T follicular helper cell (primary cell): ENCODE measurements at places on chromosomes 6 and 20.

DNA sequence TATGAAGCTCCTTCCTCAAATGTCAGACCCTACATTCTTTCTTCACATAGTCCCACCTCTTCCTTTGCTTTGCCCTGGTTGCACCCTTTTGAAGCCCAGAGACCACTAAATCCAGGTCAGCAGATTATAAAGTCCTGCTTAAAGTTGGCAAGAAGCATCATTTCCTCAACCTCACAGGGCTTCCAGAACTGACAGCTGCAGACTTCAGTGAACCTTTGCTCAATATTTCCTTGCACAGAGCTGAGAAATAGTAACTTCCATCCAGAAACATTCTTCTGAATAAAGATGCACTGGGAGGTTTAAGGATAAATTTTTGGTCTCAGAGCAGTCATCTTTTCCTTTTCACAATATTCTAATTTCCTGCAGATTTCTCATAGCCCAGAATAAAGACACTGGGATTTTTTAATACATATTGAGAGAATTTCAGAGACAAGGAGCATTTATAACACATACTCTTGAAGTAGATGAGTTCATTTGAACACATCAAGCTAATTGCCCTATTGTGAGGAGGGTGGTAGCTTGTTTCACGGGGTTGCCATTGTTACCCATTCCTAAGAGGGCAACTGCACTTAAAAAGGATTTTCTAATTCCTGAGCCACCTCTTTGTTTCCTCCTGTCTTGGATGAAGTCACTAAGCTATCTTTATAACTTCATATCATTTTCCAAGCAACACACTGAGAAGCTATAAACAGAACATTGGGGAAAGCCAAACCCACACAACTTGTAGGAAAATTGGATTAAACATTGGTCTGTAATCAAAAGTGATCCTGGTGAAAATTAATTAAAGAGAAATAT lies 150.2 kb upstream of the PLN start:
- DNase-seq, result no peak

- DNase-seq, result no peak
Observed at GRCh38 chr6:71766796-71767195, 119.6 kb upstream of the RIMS1 start.

GRCh38 chr20:21202259-21202658 lies 76.4 kb downstream of the KIZ start:
- no peak for DNase-seq

- DNase-seq, result no peak
Observed at GRCh38 chr6:7674291-7674690, 51.6 kb upstream of the BMP6 start.

DNA sequence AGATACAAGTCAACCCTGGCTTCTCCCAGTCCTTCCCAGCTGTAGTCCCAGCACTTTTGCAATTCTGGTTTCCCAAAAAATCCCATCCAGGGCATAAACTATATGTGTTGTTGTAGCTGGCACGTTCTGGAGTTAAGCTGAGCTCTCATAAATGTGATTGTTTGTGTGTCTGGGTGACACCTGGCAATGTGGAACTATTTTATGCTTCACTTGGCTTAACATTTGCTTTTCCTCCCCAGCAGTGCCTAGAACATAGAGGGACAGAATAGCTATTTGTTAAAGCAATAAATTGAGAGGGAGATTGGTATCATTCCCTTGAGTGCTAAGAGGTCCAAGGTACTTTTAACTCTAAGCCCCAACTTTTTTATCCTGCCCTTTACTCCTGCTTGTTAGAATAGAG lies 575.9 kb upstream of the NOX3 start:
- DNase-seq, result no peak

DNA sequence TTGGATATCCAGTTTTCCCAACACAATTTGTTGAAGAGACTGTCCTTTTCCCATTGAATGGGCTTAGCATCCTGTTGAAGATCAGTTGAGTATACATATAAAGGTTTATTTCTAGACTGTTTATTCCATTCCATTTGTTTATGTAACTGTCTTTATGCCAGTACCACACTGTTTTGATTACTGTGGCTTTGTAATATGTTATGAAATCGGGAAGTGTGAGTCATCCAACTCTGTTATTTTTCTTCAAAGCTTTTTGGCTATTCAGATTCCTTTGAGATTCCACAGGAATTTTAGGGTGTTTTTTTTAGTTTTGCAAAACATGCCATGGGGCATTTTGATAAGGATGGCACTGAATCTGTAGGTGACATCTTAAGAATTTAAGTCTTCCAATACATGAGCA lies 188.3 kb downstream of the BMP7 start:
- no peak for DNase-seq

DNA sequence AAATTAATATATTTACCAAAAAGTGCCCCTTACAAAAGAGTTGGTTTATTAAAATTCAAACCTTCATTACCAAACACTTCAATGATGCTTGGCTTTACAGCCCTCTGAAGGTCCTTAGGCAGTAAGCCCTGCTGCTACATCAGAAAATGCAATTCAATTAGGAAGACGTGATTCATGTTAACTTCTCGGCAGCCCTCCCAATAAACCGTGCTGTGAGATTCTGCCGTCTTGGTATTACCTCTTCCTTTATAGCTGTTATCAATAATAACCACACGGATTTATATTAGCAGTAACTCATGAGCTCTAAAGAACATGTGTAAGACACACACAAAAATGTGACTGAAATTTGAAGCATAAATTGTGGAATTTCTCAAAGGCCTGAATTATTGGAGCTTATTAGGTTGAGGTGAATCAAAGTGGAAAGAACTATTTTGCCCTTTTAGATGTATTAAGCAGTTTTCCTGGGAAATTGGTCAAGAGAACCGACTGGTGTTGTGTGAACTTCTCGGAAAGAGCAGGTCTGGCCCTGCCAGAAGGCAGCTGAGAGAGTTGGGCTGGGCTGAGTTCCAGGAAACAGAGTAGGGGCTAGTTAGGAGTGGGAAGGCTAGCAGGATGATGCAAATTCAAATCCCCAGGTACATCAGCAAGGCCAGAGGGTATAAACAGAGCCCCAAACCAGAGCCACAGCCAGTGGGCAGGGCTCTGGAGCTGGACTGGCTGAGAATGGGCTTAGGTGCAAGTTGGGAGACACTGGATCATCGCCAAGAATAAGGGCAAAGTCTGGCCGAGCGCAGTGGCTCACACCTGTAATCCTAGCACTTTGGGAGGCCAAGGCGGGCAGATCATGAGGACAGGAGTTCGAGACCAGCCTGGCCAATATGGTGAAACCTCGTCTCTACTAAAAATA lies 33.1 kb downstream of the FGD2 start:
- DNase-seq, result no peak

DNA sequence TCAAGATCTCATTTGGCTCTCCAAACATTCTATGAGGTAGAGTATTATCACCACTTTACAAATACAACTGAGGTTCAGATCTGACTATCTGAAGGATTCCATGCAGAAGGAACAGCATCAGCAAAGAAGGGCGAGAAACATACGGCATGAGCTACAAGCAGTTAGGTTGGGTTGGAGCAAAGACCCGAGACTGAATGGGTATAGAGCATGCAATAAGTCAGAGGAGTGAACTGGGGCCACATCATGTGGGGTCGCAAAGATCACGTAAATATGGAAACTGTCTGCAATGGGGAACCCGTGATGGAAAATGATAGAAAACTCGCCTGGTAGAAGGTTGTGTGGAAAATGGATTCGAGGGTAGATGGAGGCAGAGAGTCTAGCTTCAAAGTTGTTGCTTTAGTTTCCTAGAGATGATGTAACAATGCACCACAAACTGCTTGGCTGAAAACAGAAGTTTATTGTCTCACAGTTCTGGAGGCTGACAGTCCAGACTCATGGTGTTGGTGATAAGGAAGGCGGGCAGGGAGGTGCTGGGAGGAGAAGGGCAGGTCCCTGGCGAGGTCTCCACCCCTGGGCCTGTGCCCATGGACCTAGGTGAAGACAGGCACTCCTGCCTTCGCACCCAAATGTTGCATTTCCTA lies 44.3 kb upstream of the BCLAF1 start:
- no peak for DNase-seq

GRCh38 chr20:5882166-5882565 lies 68.2 kb downstream of the TRMT6 start:
- DNase-seq, result no peak

- no peak for DNase-seq
Observed at GRCh38 chr20:45359406-45360148, 3.4 kb upstream of the SYS1 start.

DNA sequence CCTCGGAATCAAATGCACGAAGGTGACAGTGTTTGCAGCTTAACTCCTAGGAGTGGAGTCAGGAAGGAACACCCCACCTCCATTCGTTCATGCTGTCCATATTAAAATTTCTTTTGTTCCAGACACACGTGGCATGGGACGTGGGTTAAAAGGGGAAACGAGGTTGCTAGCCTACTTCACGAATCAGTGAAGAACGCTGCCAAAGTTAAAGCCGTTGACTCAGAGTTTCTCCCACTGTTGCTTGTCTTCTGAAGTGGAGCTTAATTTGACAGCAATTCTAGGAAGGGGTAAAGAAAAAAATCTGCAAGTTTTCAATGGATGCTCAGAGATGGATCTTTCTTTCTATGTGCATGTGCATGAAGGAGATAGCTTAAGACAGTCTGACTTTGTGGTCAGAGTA lies 499.1 kb downstream of the CD83 start:
- no peak for DNase-seq

DNA sequence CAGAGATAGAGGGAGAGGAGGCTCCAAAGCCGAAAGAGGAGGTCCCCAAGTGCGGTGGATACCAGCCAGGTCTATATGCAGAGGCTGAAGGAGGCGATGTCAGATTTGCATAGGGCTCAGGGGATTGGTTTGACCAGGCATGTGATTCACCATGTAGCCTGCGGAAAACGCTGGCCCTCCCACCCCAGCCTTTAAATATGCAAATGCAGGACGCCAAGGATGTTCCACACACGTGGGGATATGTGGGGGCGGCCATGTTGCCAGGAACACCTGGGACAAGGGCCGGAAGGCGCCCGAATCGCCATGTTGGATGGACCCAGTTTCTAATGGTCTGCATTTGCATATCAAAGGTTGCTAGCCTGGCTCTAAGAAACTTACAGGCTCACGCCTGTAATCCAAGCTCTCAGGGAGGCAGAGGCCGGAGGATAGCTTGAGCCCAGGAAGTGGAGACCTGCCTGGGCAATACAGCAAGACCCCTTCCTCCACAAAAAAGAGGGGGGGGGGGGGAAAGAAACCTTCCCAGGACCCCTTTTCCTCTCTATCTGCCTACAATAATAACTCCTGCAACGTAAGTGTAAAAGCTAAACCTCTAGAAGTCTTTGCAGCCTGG lies 110.5 kb downstream of the TULP4 start:
- no peak for DNase-seq

- no peak for DNase-seq
Observed at GRCh38 chr6:157269261-157269794, 54.0 kb downstream of the TMEM242 start.

- no peak for DNase-seq
Observed at GRCh38 chr6:158780988-158781691, 38.0 kb downstream of the EZR start.

DNA sequence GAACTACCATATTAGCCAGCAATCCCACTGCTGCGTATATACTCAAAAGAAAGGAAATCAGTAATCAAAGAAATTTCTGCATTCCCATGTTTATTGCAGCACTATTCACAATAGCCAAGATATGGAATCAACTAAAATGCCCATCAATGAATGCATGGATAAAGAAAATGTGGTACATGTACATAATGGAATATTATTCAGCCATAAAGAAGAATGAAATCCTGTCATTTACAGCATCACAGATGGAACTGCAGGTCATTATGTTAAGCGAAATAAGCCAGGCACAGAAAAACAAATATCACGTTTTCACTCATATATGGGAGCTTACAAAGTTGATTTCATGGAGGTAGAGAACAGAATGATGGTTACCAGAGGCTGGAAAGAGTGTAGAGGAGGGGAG lies 65.1 kb downstream of the ALDH8A1 start:
- no peak for DNase-seq

- DNase-seq, result no peak
Observed at GRCh38 chr6:15912505-15913400, 216.1 kb upstream of the MYLIP start.
